ENCODE measurements at places on chromosomes 7 and 10.

DNA sequence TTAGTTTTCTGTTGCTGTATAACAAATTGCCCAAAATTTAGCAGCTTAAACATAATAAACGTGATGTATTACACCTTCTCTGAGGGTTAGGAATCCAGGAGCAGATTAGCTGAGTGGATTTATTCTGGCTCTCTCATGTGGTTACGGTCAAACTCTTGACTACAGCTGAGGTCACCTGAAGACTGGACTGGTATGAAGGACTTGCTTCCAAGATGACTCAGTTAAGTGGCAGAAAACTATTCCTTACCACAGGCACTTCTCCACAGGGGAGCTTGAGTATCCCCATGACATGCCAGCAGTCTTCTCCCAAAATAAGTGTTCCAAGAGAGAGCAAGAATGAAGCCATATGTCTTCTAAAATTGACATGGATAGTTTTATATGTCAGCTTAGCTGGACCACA is 957.2 kb upstream of the GHITM start:
- DNase-seq: peak; percentile 2

DNA sequence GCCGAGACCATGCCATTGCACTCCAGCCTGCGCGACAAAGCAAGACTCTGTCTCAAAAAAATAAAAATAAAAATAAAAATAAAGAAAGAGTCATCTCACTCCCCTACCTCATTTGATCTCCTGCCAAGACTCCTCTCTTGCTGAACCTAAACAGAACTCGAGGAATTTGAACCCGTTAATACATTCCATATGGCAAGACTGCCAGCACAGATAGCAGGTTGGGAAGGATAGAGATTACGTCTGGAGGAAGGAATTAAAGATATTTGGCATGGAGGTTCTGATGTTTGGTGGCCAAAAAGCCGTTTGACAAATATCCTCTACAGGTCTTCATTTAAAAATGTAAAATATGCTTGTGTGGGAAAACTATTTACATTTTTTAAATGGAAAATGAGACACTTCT is 549.6 kb downstream of the HTR7 start:
- peak; percentile 90 for DNase-seq

- DNase-seq: no peak
Measured at GRCh38 chr7:112868609-112869008, 78.4 kb upstream of the TMEM168 start.

DNA sequence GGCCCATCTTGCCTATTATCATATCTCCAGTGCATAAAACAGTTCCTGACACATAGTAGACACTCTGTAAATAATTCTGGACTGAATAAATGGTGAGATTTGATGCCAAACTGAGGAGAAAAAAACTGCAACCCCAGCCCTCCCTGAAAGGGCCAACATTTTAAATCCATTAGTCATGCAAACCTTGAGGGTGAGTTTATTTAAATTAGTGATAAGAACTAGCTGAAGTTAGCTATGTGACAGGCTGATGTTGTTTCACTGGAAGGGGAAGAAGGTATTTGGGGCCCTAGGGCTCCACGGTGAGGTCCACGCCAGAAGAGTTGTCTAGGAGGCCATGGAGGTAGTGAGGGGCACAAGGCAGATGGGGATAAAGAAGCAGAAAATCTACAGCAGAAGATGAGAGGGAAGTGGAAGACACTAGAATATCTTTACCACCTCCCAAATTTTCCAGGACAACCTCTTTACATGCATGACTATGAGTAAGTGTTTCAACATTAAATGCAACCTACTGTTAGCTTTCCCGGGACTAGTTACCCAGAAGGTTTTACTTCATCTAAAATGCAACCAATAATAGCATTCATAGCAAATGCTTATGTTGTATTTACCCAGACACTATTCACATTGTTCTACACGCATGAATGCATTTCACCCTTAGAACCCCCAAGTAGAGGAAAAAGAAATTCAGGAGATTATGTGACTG is 183.2 kb upstream of the LYZL1 start:
- DNase-seq: peak; percentile 46

- peak; percentile 49 for DNase-seq
Measured at GRCh38 chr10:31927884-31928548, 615 bp downstream of the ARHGAP12 start.

- peak; percentile 85 for DNase-seq
Measured at GRCh38 chr10:5434017-5434753, 21.8 kb downstream of the NET1 start.

- DNase-seq: peak; percentile 81
Measured at GRCh38 chr7:104983578-104984539, 30.1 kb upstream of the KMT2E start.

GRCh38 chr10:8055420-8056349 is 1.2 kb downstream of the GATA3 start:
- DNase-seq: no peak

DNA sequence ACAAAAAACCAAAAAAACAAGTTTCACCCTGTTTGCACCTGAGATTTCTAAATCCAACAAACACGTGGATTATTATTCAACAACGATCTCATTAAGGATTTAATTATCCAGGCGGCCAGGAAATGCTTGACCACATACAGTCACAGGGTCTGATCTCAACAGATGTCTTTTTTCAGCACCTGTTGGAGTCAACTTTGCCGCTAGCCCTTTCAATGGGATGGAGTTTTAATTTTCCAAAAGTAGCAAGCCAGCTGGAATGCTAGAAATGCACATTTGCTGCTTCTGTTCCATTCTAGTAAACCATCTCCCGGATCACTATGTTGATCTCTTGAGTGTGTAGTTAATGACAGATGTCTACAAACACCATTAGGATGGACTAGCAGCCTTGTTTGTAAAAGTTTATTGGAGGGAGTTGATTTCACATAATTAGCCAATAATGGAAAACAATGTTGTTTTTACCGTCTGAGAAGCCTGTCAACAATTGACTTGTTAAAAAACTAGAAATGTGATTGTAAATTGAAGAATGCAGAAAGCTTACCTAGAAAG is 64.2 kb upstream of the DKK1 start:
- DNase-seq: no peak

- DNase-seq: peak; percentile 93
Measured at GRCh38 chr10:4541292-4541691, 284.7 kb upstream of the AKR1E2 start.

- DNase-seq: no peak
Measured at GRCh38 chr7:34487391-34488115, 170.5 kb upstream of the NPSR1 start.

DNA sequence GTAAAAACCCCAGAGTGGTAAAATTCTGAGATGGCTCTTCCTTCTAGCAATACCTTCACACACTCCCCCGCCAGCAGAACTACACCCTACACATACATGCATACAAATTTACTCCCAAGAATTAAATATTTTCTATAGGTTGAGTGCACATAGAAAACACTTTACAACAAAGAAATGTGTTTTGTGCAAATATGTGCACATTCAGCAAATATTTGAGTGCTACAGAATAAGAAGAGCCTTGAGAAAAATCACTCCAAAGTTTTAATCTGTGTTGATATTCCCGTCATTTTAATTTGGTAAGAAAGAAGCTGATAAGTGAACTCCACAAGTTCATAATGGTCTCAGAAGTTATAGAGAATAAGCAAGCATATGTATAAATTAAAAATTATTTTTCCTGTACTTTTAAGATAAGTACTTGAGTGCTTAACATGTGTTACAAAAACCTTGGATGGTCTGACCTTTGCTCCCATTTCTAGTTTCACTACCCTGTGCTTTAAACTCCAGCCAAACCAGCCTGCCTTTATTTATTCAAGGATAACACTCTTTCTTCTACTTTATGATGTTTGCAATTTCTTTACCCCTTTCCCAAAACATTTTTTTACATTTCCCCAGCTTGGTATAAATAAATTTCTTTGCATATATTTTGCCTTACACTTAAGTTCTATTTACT is 733.5 kb upstream of the LRRTM3 start:
- no peak for DNase-seq

DNA sequence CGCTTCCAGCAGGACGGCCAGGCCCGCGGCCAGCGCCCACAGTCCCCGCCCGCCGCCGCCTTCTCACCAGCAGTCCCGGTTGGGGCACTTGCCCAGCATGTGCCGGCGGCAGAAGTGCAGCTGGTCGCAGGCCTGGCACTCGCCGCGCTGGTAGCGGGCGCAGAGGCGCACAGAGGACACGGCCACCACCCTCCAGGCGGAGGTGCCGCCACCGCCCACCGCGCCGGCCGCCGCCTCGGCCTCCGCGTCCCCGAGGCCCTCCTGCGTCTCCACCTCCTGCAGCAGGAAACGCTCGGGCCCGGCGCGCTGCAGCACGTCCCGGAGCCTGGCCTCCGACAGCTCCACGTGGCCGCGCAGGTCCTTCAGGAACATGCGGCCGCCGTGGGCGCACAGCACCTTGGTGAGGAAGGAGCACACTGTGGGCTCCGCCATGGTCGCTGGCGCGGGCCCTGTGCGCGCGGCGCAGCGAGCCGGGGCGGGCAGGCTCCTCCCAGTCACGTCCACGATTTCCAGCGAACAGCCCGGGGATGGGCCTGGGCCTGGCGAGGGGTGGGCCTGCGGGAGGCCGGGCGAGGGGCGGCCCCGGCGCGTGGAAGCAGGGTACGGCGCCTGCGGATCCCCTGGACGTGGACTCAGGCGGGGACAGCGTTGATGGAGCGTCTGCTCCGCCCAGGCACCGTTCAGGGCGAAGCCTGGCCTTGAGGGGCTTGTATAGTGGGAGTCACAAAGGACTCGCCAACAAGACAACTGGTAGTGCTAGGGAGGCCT is at the start of gene ZC3HAV1L:
ZC3HAV1L (minus strand) TSS at position 457 of the 768 bp plus-strand sequence; CDS start at position 432, 25 bp downstream.
- peak; percentile 78 for DNase-seq

DNA sequence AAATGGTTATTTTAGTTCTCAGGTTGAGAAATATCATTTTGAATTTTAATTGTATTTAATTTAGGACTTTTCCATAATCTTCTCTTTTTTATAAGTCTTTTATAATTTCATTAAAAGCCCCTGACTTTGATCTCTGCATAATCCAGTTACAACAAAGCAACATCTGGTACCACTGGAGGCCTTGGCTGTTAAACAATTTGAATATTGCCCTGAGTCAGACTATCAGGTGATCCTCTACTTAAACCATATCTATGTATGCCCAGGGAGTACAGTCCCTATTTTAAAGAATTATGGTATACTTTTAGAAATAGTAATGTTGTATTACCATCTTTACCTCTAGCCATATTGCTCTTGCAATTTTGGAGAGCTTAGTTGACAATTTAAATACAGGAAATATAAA is 119.1 kb downstream of the MAGI2 start:
- DNase-seq: no peak

GRCh38 chr7:132424821-132425724 is 151.2 kb downstream of the PLXNA4 start:
- DNase-seq: no peak

GRCh38 chr10:114151486-114151885 is 22.5 kb downstream of the CCDC186 start:
- peak; percentile 79 for DNase-seq

- DNase-seq: peak; percentile 34
Measured at GRCh38 chr7:55509322-55509721, 63.0 kb downstream of the VOPP1 start.

- DNase-seq: peak; percentile 3
Measured at GRCh38 chr10:29239569-29240472, 49.0 kb upstream of the LYZL1 start.

- peak; percentile 17 for DNase-seq
Measured at GRCh38 chr10:61000769-61001730, 57.1 kb upstream of the RHOBTB1 start.

DNA sequence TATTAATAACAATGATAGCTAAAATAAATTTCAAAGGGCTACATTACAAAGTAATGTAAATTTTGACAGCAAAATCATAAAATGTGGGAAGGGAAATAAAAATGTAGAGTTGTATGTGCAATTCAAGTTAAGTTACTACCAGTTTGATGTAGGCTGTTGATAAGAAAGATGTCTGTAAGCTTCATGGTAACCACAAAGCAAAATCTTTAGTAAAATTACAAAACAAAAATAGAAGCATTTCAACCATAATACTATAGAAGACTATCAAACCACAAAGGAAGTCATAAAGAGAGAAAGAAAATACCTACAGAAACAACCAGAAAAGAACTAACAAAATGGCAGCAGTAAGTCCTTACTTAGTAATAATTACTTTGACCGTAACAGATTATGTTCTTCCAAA is 99.1 kb downstream of the C7orf25 start:
- DNase-seq: no peak

- DNase-seq: no peak
Measured at GRCh38 chr7:45145881-45146280, 11.7 kb upstream of the RAMP3 start.

DNA sequence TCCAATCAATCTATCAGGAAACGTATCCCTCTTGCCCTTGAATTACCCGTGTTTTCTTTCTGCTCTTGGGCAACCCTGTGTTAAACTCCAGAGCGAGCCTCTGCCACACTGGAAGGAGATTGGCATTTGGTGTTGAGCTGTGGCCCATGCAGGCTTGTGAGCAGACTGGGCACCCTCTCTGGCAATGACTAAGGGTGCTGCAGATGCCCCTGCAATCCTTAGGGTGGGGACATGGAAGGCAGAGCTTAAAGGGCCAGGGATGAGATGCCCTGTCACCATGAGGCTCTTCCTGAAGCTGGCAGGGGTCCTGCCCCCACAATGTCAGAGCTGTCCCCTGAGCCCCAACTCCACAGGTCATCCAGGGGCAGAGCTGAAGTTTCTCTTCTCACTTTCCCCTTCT is 19.5 kb upstream of the FAM180A start:
- DNase-seq: no peak

DNA sequence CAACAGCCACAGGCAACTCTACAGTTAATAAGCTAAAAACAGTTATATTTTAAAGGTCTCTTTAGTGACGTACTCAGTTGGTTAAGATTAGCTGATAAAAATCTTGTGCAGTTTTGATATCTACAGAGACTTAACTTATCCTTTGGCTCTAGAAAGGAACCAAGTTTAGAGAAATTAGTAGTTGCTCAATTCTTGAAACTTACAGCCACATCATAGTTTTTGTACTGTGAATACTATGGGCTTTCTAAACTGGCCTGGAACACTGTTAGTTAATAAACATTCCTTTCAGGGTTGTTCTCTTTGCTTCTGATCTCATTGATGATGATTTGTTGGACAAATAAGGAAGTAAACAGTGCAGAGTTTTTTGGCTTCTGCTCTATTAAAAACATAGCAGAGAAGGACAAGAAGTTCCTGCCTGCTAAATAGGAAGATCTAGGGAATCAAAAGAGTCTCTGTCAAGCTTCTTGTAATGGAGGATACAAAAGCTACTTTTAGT is 73.1 kb downstream of the MKLN1 start:
- DNase-seq: peak; percentile 3

DNA sequence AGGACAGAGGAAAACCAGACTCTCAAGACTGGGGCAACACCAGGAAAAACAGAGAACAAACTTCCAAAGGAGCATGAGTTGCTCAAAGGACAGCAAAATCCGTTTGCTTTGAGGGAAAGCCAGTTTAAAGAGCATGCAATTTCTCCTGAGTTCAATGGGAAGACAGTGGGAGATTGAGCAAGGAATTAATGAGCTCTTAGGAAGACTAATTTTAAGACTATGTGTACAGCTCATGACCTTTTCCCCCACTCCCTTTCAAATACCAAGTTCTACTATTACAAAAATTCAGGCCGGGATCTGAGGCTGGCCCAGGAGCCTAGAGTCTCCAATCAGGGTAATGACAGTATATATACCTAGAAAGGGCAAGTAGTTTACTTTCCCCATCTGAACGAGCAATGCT is 79.2 kb downstream of the EPDR1 start:
- DNase-seq: no peak
